ENCODE measurements at places on chromosomes 1 and 21.

- DNase-seq = no peak
Measured at GRCh38 chr1:65606426-65606825, 186.0 kb downstream of the LEPR start.

- no peak for DNase-seq
Measured at GRCh38 chr21:45039317-45040156, 34.8 kb upstream of the ADARB1 start.

DNA sequence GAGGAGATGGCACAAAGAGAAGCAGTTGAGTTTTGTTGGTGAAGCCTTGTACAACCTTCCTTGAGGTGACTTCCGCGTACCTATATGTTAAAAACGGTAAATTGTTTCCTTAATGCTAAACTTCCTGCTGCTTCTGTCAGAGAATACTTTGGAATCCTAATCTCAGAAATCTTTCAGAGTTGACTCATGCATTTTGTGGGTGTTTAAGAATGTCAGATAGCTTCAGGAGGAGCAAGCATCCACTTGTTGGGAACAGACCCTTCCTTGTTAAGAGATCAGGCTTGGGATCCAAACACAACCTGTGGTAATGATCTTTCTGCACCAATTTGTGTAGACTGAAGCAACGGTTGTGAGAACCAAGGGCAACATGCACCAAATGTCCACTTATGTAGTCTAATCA, 29.5 kb downstream of the AK4 start:
- DNase-seq = no peak

- no peak for DNase-seq
Measured at GRCh38 chr1:205519541-205520131, 15.2 kb downstream of the CDK18 start.

GRCh38 chr1:209885403-209886218, 52.4 kb upstream of the SYT14 start:
- DNase-seq = no peak

All from MG63 (cell line).